ENCODE measurements at places on chromosomes 3 and 15.

GRCh38 chr15:50145451-50145872, 26.4 kb upstream of the ATP8B4 start:
- peak; percentile 68 for DNase-seq

DNA sequence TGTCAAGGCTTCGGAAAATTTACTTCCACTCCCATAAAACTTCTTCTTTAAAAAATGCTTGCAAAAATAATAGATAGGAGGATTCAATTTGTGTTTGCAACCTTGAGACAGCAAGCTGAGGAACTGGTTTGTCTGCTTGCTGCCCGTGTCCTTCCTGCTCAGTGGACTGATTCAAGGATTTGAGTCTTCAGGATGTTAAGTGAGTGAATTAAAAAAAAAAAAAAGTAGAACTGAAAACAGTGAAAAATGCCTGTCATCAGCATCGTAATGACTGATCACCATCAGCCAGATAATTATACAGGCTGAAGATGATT, 453.7 kb downstream of the FGF12 start:
- no peak for DNase-seq

DNA sequence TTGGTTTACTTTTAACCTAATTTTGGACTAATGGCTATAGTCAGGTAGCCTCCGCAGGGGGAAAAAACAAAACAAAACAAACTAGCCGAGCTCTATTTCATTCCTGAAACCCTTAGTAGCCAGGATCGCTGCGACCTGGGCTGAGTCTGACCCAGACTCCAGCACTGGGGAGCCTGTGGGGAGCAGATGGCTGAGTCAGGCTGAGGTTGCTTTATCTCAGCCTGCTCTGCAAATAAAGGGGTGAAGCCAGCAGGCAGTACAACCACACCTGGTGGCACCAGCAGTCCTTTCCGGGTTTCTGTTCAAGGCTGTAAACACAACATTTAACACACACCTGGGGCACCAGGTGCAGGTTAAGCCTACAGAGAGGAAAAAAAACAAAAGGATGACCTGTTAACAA, 27.3 kb downstream of the ABHD2 start:
- no peak for DNase-seq

DNA sequence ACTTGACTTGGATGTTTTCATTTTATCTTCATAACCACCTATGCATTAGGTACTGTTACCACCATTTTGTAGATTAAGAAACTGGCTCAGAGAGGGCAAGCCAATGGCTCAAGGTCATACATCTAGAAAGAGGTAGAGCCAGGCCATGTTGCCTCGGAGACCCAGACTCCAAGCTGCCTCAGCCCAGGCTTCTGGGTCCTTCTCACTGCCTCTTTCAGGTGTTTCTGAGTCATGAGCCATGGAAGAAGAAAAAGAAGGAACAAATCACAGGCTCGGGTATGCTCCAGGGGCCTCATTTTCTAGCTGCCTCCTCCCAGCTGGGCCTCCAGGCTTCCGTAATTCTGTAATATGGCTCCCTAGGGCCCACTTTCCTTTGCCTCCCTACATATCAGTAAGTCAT, 226.5 kb upstream of the TOPAZ1 start:
- no peak for DNase-seq

GRCh38 chr3:53320697-53321096, 26.6 kb downstream of the DCP1A start:
- no peak for DNase-seq

DNA sequence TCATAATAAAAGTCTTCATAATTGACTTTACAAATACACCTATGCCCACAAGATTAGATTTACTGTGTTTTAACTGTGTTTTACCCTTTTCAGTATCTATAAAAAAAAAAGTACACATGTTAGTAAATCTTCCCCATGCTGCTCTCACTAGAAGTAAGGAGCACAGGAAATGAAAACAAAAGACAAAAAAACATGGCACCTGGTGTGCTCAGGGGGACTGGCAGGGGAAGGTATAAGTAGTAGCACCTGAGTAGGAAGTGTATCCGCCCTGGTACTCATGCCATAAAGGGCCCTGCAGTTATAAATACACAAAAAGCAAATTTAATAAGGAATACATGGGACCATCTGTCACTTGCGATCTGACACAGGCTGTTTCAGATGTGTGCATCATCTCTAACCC, 8.9 kb upstream of the ALDH1A2 start:
- no peak for DNase-seq

GRCh38 chr15:31098491-31098917, 3.0 kb downstream of the TRPM1 start:
- DNase-seq, result no peak

DNA sequence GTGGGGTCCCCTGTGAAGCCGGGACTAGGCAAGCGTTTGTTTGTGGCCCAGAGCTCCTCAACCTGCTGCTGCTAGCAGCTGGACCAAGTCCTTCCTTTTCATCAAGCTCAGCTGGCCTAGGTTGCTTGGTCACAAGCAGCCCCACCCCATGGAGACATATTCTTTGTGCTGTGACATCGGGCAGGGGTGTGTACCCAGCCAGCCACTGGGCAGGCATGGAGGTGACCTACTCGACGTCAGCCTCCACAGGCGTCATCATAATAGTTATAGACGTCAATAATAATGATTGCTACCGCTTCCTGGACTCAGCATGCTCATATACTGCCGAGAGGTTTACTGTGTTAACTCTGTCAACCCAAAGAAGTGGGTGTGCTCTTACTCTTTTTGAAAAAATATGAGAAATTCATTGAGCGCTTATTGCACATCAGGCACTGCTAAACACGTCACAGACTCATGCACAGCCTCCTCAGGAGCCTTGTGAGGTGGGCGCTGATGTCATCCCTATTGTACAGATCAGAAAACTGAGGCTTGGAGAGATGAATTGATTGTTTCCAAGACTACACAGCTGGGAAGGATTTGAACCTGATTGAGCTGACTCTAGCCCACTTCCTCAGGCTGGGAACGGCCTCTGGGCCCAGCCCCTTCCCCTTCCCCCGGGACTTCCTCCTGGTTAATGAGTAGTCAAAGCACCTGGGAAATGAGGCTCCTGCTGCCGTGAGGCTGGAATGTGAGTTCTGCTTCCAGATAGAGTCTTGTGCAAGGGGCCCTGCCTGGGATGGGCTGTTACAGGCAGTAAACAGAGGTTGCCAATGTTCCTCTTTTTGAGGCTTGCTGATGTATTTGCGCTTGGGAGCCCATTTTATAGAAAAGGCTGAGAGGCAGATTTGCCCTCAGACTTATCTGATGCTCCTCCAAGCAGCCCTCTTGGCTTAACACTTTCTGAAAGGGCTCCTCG, 16.2 kb downstream of the SLC6A6 start:
- no peak for DNase-seq

GRCh38 chr15:53586799-53587198, 172.7 kb downstream of the WDR72 start:
- DNase-seq, result no peak

DNA sequence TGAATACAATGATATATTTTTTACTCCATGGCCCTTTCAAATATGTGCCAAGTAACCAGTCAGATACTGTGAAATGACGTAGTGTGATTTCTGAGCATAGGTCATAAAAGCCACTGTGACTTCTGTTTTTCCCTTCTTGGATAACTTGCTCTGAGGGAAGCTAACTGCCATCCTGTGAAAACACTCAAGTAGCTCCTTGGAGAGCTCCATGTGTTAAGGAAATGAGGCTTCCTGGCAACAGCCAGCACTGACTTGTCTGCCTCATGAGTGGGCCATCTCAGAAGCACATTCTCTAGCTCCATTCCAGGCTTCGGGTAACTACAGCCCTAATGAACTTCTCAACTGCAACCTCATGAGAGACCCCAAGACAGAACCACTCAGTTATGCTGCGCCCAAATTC, 9.5 kb upstream of the CCDC80 start:
- DNase-seq, result no peak

- no peak for DNase-seq
Observed at GRCh38 chr15:101614001-101614585, 38.1 kb downstream of the TM2D3 start.

GRCh38 chr3:89783341-89783927, 676.0 kb downstream of the EPHA3 start:
- no peak for DNase-seq

GRCh38 chr3:192275741-192276355, 451.5 kb downstream of the FGF12 start:
- DNase-seq, result no peak

GRCh38 chr3:150033721-150034120, 63.0 kb upstream of the PFN2 start:
- no peak for DNase-seq
